ENCODE measurements at places on chromosomes 4 and X. TPM values are rescaled to one million over a fixed set of nuclear protein-coding genes. Genes with fewer than 3 reads are reported as not detected.
A peak's percentile ranks its signal among the peaks of the same experiment; 100 is the strongest.

Gene APBB2
- 1.6 TPM for total RNA-seq

Gene TMEM156
- total RNA-seq, result 25.9 TPM

Gene TKTL2
- total RNA-seq, result not detected

DNA sequence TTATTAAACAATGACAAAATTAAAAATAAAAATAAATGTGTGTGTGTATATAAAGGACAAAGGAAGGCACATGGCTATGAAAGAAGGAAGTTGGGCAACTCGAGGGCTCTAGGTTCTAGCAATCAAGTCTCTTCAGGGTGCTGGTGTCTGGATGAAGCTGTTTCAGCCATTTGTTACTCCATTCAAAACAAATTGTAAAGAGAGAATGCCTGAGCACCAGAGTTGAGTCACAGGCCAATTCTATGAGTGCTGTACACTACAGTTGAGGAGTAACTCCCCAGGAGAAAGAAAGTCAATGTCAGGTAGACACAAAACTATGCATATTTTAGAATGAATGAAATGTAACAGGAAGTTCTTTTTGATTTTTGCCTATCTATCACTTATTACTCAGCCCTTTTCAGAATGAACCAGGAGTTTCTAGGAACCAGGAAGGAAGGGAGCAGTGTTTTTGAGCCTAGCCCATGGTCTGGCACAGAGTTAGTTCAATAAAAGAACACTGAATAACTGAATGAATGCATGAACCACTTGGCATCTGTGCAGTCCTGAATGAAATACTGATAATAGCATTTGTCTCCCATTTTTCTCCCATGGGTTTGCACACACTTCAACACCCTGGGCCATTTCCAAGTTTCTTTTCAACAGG is 151.7 kb upstream of the CPEB2 start:
- DNase-seq, result no peak
- H3K36me3 ChIP-seq, result peaks cover 4% of the 10 kb centered on the region
- H3K27ac ChIP-seq, result peak overlapping the region; percentile 22
- no peak overlapping the region for H3K4me3 ChIP-seq

DNA sequence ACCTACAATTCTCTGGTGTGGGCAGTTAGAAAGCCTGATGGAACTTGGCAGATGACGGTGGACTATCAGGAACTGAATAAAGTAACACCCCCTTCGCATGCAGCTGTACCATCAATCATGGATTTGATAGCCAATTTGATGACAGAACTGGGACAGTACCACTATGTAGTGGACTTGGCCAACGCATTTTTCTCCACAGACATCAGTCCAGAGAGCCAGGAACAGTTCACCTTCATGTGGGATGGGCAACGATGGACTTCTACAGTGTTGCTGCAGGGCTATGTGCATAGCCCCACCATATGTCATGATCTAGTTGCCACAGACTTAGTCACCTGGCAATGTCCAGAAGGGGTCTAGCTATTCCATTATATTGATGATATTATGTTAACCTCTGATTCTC is 54.5 kb upstream of the CCDC149 start:
- DNase-seq, result no peak
- H3K4me1 ChIP-seq, result no peaks in the 10 kb centered on the region
- H3K27me3 ChIP-seq, result no peaks in the 10 kb centered on the region
- H3K27ac ChIP-seq, result no peak overlapping the region
- no peaks in the 10 kb centered on the region for H3K36me3 ChIP-seq
- no peak overlapping the region for H3K4me3 ChIP-seq

- DNase-seq, result no peak
- no peaks in the 10 kb centered on the region for H3K36me3 ChIP-seq
These were observed 135.1 kb downstream of the MID1 start for GRCh38 chrX:10485326-10485725.

Gene ATP2B3
- not detected for total RNA-seq

GRCh38 chrX:109310031-109310430 is 171.9 kb downstream of the GUCY2F start:
- H3K4me1 ChIP-seq, result no peaks in the 10 kb centered on the region
- H3K27me3 ChIP-seq, result no peaks in the 10 kb centered on the region
- H3K4me3 ChIP-seq, result no peak overlapping the region
- H3K27ac ChIP-seq, result no peak overlapping the region
- DNase-seq, result no peak

DNA sequence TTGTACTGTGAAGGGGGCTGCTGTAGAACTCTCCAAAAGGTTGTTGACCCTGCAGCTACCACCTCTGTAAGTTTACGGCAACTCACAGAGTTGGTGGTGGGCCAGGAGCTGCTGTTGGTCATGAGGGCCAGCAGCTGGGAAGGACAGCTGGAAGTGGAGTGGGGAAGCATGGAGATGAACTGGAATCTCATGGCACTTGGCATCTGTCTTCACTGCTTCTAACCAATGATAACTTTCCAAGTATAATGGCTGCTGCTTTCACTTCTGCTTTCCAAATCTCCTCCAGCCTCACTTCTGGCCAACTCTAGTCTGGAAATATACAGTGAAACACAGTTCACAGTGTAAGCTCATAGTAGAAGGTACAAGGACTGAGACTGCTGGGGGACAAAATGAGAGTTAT is 126.5 kb upstream of the INTU start:
- H3K36me3 ChIP-seq, result no peaks in the 10 kb centered on the region
- no peak overlapping the region for H3K27ac ChIP-seq
- H3K4me1 ChIP-seq, result no peaks in the 10 kb centered on the region
- H3K4me3 ChIP-seq, result no peak overlapping the region
- DNase-seq, result no peak

Gene MGST2
- 35.1 TPM for total RNA-seq

DNA sequence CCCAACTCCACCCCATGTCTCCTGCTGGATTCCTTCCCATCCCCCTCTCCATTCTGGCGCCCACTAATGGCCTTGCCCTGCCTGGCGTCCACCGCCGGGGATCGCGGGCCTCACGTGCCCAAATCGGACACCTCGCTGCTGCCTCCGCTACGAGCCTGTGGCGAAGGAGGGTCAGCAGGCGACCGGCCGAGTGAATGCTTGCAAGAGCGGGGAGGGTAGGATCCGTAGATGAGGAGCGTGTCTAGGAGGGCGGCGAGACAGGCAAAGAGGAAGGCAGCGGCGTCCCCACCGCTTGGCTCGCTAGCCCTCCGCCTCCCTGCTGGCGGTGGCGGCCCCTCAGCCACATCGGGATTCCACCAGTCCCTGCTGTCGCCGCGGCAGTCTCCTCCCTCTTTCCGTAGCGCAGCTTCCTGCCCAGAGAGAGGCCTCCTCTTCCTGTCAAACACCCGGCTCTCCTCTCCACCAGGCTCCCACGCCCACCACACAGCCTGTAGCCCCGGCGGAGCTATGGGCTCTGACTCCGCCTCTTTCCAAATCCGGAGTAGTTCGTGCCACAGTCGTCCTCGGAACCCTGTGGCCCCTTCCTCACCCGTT is at the start of gene SPIN2B:
TSS of gene SPIN2B (minus strand) at position 387 of the 594 bp plus-strand sequence.
- H3K4me1 ChIP-seq, result peaks cover 8% of the 10 kb centered on the region
- peak within 1 kb of the TSS; percentile 90 for H3K27ac ChIP-seq
- peak within 1 kb of the TSS; percentile 93 for H3K4me3 ChIP-seq
- peak; percentile 93 for DNase-seq

GRCh38 chr4:94826206-94826605 is 68.5 kb downstream of the BMPR1B start:
- no peak for DNase-seq
- H3K27ac ChIP-seq, result no peak overlapping the region
- H3K4me3 ChIP-seq, result no peak overlapping the region
- peaks cover 2% of the 10 kb centered on the region for H3K27me3 ChIP-seq
- H3K36me3 ChIP-seq, result no peaks in the 10 kb centered on the region
- no peaks in the 10 kb centered on the region for H3K4me1 ChIP-seq

GRCh38 chr4:10460313-10461047 is 3.3 kb upstream of the ZNF518B start:
- peak; percentile 63 for DNase-seq
- H3K27ac ChIP-seq, result no peak overlapping the region
- peaks cover 35% of the 10 kb centered on the region for H3K27me3 ChIP-seq
- H3K4me3 ChIP-seq, result peak overlapping the region; percentile 39
- peaks cover 35% of the 10 kb centered on the region for H3K4me1 ChIP-seq

Gene RBM46
- total RNA-seq, result not detected

Gene MTCP1
- total RNA-seq, result 9.8 TPM

Gene DKK2
- total RNA-seq, result not detected

DNA sequence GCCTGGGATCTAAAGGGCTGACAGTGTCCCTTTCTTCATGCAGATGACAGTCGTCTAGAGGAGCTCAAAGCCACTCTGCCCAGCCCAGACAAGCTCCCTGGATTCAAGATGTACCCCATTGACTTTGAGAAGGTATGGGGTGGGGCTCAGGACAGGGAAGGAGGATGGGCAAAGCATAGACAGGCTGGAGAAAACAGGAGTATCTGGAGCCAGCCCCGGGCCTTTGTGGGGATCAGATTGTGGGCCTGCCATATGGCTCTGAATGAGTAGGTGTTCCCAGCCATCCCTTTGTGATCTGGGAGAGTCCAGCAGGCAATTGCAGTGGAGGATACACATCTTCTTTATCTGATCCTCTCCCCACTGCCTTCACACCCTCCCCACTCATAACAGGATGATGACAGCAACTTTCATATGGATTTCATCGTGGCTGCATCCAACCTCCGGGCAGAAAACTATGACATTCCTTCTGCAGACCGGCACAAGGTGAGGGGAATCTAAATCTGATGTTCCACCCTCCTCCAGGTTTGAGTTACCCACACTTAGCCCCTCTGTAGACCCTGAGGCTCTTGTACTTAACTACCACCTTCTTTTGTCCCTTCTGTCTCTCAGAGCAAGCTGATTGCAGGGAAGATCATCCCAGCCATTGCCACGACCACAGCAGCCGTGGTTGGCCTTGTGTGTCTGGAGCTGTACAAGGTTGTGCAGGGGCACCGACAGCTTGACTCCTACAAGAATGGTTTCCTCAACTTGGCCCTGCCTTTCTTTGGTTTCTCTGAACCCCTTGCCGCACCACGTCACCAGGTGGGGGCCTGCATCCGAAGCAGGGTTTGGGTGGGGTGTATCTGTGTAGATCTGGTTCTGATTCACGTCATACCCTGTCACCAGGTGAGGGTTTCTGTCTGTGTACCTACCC is 5.8 kb upstream of the CDK16 start:
- H3K4me1 ChIP-seq, result peaks cover 16% of the 10 kb centered on the region
- DNase-seq, result no peak
- H3K27ac ChIP-seq, result peak overlapping the region; percentile 37
- peaks cover 60% of the 10 kb centered on the region for H3K36me3 ChIP-seq

All from activated CD4-positive, alpha-beta T cell treated with anti-CD3 and anti-CD28 coated beads, Interleukin-2, amount 10 ng/mL, durations not matched to agents 24 days and 14 days (primary cell).